ENCODE measurements at places on chromosomes 5 and 9.
A peak's percentile ranks its signal among the peaks of the same experiment; 100 is the strongest.

DNA sequence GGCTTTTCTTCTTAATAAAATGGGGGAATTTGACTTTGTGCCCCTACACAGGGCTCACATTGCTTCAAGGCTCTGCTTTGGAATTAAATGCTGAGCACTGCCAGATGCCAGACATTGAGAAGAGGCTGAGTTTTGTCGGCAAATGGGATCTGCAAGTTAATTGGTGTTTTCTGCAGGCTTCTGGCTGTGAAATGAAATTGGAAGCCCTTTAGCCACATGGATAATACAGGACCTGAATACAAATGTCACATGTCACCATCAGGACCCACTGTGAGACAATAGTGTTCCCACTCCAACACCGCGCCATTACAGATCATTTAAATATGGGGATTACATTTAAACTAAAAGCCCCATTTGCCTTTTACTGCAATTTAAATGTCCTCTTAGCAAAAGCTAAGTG is 164.4 kb downstream of the ZSWIM6 start:
- DNase-seq = peak; percentile 7

- no peak for DNase-seq
These were observed 145.4 kb downstream of the CDK5RAP2 start for GRCh38 chr9:120434532-120434931.

GRCh38 chr5:17169507-17169906 is 47.9 kb upstream of the BASP1 start:
- no peak for DNase-seq

DNA sequence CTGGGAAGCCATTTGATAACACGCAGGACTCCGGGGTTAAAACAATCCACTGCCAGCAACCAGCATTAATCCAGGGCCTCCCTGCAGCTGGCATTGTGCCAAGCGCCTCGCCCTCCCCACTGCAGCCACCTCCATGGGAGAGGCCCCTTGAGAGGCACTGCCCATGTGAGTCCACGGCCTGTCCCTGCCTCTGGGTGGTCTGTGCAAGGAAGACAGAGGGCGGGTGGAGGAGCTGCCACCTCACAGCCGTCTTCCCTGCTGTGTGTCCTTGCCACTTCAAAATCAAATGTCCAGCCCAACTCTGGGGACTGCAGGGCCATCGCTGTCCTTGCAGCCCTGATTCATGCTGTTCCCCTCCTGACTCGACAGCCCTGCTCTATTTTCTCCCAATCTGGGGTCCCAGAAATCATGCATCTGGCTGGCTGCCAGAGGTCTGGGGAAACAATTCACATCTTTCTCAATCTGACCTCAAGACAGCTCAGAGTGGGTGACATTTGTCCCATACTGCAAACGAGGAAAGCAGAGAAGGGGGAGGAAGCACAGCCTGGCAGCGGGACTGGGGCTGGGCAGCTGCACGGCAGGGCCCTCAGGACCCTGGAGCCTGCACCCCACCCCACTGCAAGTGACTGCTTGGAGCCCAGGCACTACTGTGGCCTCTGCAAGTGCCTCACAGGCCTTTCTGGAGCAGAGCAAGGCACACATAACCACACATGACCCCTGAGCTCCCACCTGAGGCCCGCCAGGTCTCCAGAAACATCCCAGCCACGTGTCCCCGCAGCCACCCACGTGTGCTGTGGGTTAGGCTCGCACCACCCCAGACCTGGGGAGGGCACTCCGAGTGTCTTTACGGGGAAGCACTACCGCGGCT is 15.7 kb downstream of the BRD3OS start:
- DNase-seq = no peak

- no peak for DNase-seq
These were observed 77.0 kb downstream of the SMIM23 start for GRCh38 chr5:171862624-171863023.

DNA sequence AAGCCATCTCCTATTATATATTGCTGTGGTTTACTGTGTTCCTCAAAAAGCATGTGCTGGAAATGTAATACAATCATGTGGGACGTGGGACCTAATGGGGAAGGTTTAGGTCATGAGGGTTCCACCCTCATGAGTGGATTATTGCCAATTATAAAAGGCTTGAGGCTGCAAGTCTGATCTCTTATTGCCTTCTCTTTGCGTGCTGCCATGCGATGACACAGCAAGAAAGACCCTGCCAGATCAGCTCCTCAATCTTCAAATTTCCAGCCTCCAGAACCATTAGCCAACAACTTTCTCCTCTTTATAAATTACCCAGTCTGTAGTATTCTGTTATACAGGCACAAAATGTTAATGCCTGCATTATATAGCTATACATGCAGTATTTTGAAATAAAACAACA is 45.4 kb downstream of the MARCHF11 start:
- no peak for DNase-seq

DNA sequence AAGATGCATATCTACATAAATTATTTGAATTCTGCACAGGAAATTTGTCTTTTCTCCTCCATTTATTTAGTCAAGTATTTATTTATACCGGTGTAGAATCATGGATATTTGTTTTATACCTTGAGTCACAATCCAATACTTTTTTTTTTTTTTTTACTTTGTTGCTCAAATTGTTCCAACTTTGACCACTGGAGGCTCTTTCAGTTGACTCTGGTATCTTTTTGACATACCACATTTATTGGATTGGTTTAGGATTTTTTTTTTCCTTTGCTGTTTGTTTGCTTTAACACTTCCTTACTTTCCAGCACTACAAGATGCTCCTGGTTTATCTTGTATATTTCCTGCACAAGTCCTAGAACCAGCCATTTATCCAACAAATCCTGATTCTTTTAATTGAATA is 543.1 kb upstream of the RIOK2 start:
- no peak for DNase-seq

DNA sequence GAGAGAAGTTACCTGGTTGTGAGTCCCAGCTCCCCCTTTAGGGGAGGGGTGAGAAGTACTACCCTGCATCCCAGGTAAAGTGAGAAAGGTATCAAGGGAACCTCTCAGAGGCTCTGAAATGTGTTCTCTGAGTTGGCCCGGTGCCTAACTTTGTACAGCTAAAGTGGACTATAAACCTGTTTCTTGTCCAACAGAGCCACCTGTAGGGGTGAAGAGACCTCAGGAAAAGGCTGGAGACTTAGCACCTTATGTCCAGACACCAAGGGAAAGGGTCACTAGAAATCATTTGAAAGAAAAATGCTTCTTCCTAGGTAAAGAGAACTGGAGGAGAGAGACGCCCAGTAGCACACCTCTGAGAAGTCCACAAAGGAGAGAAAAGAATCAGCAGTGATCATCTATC is 108.3 kb upstream of the KIF2A start:
- no peak for DNase-seq

All from NCI-H748 treated with DMSO at 0.1 percent for 48 hours (cell line).